ENCODE measurements at places on chromosomes 16 and 17.

GRCh38 chr16:30567991-30568638 is 3.4 kb downstream of the ZNF688 start:
- DNase-seq, result peak; percentile 32

DNA sequence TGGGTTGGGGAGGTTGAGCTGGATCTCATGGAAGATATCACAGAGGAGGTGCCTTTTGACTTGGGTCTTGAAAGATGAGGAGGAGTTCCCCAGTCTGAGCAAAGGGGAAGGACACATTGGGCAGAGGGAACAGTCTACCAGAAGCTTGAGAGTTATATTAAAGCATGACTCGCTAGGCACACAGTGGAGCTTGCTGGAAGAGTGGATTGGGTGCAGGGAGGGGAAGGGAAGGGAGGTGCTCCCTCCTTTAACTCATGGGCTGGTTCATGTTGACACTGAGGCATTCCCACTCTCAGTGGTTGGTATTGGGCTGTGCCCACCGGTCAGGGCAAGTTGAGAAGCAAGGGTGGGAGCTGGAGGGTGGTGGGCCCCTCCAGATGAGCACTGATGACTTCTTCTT is 5.9 kb downstream of the TMEM98 start:
- DNase-seq, result no peak

DNA sequence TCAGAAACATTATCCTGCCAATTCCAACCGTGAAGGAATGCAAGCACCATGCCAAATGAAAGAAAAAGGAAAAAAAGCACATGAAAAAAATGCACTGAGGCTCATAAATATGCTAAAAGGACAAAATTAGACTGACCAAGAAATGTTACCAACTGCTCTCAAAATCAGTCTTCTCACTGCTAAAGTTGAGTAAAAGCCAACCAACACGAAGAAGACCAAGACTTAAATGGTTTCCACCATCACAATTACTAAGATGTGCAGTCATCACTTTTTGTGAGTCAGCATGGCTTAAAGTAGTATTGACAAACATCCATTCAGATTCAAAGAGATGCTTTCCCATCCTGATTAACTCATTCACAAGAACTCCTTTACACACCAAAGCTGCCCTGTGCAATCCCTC is 16.4 kb downstream of the CDYL2 start:
- no peak for DNase-seq

DNA sequence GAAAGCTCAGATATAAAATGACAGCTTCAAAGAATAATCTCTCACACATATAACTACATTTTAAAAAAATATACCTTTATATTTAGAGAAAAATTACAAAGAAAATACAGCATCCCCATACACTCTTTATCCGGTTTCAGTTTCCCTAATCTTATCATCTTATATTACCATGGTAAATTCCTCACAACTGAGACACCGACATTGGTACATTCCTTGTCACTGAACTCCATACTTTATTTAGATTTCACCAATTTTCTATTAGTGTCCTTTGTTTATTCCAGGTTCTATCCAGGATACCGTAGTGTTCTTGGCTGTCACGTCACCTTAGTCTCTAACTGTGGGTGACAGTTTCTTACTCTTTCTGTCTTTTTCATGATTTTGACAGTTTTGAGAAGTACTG is 22.0 kb upstream of the ABCA10 start:
- DNase-seq, result no peak

DNA sequence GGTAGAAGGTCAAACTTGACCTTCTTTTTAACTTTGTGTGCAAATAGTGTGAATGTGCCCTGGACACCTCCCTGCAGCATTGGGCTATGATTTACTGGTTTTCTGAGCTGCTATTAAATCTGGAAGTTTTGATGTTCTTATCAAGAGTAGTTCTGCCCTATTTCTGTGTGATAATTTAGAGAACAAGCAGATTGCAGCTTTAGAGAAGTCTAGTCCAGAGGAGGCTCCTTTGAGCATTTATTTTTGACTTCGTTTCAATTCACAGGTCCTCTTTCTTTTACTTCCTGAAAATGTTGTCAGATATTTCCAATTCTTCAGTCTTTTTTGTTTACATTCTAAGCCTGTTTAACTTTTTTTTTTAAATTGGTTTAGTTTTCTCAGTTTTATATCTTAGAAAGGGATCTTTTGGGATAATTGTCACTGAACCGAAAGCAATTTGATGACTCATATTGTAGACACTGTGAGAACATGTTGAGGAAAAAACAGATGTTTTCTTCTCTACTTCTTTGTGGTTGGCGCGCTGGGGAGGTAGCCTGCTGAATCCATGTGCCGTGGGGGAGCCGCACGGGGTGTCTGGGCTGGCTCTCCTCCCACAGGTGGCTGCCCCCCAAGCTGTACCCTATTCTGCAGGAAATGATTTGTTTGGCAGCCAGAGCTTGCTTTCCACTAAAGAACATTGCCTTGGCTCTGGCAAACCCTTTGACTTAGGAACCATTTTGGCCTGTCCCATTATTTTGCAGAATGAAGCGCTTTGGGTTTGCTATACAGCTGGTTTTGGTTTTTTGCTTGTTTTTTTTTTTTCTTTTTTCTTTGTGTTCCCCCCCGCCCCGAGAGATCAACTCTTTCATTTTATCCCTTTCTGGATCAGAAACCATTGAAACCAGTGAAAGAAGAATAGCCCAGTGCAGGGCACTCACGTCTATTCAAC is 53.4 kb downstream of the MFSD11 start:
- peak; percentile 29 for DNase-seq

DNA sequence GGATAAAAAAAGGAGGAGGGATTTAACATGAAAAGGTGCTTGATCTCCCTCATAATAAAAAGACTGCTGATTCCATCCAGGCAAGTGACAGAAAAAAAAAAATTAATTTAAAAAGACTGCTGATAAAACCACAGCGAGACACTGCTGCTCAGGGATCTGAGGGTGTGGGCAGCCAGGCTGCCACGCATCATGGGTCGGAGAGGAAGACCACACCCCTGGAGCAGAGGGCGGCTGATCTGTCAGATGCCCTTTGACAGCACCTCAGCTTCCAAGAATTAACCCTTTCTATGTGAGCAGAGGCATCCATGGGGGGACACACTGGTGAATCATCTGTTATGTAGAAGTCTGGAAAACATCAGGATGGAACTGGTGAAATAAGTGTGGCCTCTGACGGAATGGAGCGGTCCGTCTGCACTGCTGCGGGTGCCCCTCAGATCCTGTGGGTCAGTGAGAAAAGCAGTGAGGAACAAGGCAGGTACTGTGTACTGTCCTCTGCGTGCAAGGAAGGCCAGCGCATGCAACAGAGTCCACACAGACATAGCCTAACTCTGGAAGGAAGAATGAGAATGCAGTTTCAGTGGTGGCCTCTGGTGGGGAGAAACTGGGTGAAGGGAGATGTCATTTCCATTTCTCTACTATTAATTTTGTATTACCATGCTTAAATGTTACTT is 19.8 kb downstream of the MAPT start:
- DNase-seq, result no peak

Measured in activated CD4-positive, alpha-beta T cell treated with anti-CD3 and anti-CD28 coated beads, Interleukin-2, amount 50 U/mL, for 4 hours (primary cell).